ENCODE measurements at places on chromosomes 5 and 9. TPM values are rescaled to one million over a fixed set of nuclear protein-coding genes. Genes with fewer than 3 reads are reported as not detected.

Gene SLC34A3
- total RNA-seq, result not detected

Gene CNOT6
- total RNA-seq, result 18.0 TPM

Gene IDNK
- total RNA-seq, result 3.8 TPM

Gene ORM2
- not detected for total RNA-seq

Gene PHYHD1
- total RNA-seq, result 13.8 TPM

Gene SAXO1
- total RNA-seq, result not detected

Gene BNC2
- 5.0 TPM for total RNA-seq

Gene GMCL2
- 0.03 TPM for total RNA-seq

Gene NDFIP1
- total RNA-seq, result 87.1 TPM

Gene SLC6A19
- 1.0 TPM for total RNA-seq

Gene IGFBPL1
- 1.3 TPM for total RNA-seq

Gene OTULIN
- 32.8 TPM for total RNA-seq

Gene NSG2
- total RNA-seq, result not detected

Gene CWC27
- 15.4 TPM for total RNA-seq

Gene PCDHB2
- total RNA-seq, result 17.6 TPM

Gene IL33
- total RNA-seq, result not detected

Gene SHOC1
- not detected for total RNA-seq

Gene SPINK1
- not detected for total RNA-seq

Gene PCDHGB2
- total RNA-seq, result 0.18 TPM

Gene CDX1
- total RNA-seq, result not detected

Gene OGN
- not detected for total RNA-seq

Gene NTRK2
- not detected for total RNA-seq

Gene TEK
- not detected for total RNA-seq

Gene ASS1
- 2.8 TPM for total RNA-seq

Gene ENTPD2
- not detected for total RNA-seq

Gene SYNPO
- 2.7 TPM for total RNA-seq

Gene RAB14
- 23.8 TPM for total RNA-seq

Gene GAS1
- not detected for total RNA-seq

Gene RUFY1
- 53.0 TPM for total RNA-seq

Gene FNIP1
- 16.4 TPM for total RNA-seq

Gene TLR4
- total RNA-seq, result not detected

Gene PCDHB11
- total RNA-seq, result 1.4 TPM

Gene PAX5
- total RNA-seq, result not detected

Gene AQP3
- total RNA-seq, result not detected

Gene SLC25A2
- not detected for total RNA-seq
